ENCODE measurements at places on chromosomes 12 and 14.

GRCh38 chr12:121776190-121777098 is 17.0 kb downstream of the RHOF start:
- peak; percentile 91 for DNase-seq

DNA sequence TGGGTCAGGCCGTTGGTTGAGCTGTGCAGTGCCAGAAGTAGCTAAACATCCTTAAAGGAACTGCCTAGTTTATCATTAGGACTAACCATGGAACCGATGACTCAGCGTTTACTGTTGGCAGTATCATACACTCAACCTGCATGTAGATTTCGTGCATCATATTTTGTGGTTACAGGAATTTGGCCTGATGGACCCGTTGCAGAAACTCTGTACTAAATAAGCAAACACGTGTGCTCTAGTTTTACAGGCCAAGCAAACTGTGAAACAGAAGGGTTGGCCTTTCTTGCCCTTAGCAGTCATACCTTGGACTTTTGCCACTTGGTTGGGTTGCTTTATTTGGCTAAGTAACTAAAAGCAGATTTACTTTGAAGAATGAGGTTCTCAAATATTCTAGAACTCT is 35.6 kb downstream of the DGLUCY start:
- peak; percentile 93 for DNase-seq

DNA sequence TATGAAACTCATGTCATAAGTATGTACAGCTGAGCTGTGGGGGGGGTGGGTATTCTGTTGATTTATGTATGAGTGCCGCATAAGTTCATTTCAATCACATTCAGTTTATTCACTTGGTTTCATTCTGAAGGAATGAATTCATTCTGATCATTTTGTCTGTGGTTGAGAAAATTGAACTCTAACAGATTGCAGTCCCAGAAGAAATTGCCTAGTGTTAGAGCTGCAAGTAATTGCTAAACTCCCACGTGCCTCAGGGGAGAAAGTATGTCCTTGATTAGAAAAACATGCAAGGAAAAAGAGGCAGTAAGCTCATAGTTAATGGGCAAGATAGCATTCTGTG is 442.4 kb upstream of the MGAT4C start:
- DNase-seq, result no peak

- DNase-seq, result no peak
These were observed 121.5 kb downstream of the ASCL4 start for GRCh38 chr12:107895966-107896365.

DNA sequence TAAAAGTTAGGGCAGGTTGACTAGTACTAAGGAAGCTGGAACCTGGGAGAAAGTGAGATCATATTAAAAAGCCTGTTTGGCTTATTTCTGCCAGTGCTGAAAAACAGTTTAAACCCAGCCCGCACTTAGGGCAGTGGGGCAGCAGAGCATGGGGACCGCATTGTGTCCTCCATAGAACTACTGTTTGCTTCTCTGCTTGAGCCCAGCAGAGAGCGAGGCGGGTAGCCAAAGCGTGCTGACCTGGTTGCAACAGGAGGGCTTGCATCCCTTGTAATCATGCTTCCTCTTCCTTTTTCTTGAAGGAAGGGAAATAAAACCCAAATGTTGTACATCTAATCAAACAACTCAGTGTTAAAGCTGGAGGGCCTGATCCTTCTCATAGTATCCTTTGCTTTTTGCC is 82.5 kb upstream of the HOXC13 start:
- no peak for DNase-seq

- DNase-seq, result no peak
These were observed 5.8 kb upstream of the LYZ start for GRCh38 chr12:69342421-69342820.

- no peak for DNase-seq
These were observed 45.8 kb downstream of the NEUROD4 start for GRCh38 chr12:55065535-55065934.

- DNase-seq, result no peak
These were observed 41.2 kb upstream of the PTCSC3 start for GRCh38 chr14:36217732-36218131.

DNA sequence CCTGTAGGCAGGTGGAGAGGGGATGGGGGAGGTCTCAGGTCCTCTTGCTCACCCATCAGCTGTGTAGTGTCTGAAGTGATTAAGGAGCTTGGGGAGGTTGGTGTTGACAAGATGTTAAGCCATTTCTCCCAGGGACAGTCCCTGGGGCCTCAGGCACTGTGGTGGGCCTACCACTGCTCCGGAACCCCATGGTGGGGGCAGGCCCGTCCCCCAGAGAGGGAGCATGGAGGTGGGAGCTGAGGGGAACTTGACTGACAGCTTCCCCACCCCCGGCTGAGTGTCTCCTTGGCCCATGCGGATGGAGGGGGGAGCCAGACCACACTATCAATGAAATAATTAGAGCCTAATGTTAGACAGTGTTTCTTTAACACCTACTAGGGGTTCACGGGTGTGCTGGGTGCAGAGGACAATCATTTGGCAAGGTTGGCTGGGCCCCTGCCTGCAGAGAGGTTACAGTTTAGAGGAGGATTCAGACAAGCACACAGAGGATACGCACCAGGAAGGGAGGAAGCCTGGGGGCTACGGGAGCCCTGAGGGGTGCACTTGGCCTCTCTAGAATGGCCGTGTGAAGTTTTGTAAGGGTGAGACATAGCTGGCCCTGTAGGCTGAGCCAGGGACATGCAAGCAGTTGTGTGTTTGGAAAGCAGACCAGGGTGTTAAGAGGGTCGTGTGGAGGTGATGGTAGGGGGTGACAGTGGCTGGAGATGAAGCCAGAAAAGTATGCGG is 19.3 kb upstream of the KRT80 start:
- no peak for DNase-seq

- peak; percentile 58 for DNase-seq
These were observed 233.3 kb upstream of the DAAM1 start for GRCh38 chr14:58954901-58955861.

GRCh38 chr14:70830998-70831781 is 21.9 kb upstream of the MAP3K9 start:
- no peak for DNase-seq

DNA sequence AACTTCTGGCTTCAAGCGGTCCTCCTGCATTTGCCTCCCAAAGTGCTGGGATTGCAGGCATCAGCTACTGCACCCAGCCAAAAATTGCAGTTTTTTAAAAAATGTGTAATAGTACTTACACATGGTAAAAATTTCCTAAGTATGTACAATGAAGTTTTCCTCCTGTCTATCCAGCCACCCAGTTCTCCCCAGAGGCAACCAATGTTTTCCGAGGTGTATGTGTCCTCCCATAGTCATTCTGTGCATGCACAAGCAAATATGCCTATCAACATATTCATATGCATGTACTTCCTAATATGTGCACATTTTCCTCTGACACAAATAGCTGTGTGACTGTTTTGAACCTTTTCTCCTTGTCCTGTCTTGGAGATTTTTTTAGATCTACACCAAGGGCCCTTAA is 195.0 kb downstream of the SLC5A8 start:
- no peak for DNase-seq

GRCh38 chr12:24045816-24046257 is 96.4 kb upstream of the SOX5 start:
- DNase-seq, result peak; percentile 77

DNA sequence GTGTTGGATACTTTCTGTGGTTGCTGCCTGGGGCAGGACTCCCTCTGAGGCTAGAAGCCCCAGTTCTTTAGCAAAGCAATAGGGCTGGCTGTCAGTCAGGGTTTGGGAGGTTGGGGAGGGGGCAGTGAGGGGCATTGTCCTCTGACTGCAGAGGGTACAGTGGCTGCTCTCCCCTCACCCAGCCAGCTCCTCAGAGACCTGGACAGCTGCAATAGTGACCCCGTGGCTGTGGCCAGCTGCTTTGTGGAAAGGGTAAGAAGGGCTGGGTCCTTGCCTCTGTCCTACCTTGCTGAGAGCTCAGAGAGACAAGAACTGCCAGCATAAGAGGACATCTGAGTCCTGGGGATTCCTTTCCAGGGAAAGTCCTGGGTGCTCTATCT is 25.8 kb downstream of the PLEKHG3 start:
- DNase-seq, result no peak

DNA sequence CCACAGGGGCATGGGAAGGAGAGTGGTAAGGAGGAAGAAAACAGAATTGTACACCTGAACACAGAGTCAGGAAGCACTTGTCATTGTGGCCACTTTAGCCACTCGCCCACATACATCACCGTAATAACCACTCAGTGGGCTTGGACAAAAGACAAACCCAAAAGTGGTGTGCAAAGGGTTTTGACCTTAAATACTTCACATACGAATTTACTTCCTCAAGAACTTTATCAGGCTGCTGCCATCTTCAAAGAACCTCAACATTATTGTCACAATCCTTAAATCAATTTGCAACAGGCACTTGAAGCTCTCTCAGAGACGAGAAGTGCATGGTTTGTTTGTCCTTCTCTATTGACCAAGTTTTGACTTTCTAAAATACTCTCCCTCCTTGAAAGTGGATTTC is 187.3 kb upstream of the EGLN3 start:
- DNase-seq, result peak; percentile 19

GRCh38 chr12:13179211-13180074 is 17.1 kb upstream of the EMP1 start:
- peak; percentile 88 for DNase-seq

- no peak for DNase-seq
These were observed 6.0 kb downstream of the CCDC60 start for GRCh38 chr12:119340578-119340977.

DNA sequence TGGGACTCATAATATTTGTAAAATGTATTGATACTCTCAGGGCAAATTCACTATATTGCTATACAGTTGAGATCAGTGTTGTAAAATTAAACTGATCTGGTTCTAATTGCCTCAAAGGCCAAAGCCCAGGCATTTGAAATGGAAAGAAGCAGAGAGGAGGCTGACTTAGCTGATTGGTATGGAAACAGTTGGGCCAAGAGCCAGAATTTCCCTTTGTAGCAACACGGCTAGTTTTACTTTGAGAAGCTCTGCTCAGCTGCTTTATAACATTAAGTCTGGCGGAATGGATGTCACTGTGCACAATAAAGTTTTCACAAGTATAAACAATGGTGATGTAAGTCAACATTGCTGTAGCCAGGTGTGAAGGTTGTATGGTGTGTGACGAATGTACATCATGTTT is 186.4 kb downstream of the MSRB3 start:
- DNase-seq, result no peak

DNA sequence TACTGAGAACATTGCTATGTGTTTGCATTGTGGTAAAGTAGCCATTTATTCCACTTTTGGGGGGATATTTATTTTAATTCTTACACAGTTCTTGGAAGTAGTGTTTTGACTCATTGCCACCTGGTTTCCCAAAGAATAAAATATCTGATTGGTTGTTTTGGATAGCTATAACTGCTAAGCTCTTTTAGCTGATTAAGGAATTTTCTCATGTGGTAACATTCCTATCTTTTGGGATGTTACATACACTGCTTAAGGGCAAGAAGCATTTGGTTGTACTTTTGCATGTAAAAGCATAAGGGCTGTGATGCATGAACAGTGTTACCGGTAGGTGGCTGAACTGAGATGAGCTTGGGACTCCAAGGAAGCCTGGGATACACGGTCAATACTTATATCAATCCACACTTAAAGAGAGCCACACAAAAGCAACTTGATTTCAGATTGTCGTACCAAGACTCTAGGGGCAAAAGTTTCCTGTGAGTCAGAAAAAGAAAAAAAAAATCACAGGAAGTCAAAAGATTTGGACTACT is 71.4 kb upstream of the PRKD1 start:
- no peak for DNase-seq

DNA sequence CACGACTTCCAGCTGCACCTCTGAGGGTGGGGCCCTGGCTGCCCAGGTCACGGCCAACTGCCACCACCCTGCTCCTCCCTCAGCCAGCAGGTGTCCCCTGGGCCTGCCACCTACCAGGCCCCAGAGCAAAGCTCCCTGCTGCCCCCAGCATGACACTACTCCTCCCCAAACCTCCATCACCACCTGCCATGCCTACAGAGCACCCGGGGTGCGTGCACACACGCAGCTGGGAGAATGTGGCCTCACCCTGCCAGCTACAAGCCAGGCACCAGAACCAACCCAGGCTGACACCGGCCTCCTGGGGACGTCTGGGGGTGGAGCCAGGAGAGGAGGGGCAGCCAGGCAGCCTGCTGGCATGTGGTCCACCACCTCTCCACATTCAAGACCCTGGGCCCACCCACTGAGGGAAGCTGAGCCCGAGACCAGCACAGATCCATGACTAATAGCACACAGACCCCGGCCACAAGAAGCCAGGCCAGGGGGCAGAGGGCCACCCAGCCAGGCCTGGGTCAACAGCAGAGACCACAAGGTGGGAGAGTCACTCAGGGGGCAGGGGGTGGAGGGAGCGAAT is 3.4 kb downstream of the JAG2 start:
- DNase-seq, result no peak

- DNase-seq, result peak; percentile 72
These were observed 262.7 kb downstream of the SYT1 start for GRCh38 chr12:79127271-79127751.

DNA sequence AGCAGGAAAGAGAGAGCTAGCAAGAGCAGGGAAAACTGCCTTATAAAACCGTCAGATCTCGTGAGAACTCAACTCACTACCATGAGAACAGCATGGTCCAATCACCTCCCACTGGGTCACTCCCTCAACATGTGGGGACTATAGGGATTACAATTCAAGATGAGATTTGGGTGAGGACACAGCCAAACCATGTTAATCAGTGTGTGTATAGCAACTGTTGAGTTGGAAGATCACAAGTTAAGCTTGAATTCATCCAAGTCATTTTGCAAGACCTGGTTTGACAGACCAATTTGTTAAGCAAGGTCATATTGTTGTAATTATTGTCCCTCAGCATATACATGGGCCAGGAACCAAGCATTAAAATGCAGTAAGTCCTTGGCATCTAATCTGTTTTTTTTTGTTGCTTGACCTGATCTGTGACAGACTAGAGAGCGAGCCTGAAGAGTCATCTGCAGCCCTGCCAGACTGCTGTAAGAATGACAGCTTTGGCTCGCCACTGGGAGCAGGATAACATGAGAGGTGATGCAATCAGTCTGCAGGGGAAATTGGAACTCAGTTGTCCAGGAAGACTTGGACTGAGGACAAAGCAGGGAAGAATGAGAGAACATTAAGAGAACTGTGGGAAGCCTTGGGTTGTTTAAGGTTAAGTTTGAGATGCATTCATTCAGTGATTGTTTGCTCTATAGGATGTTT is 297.6 kb upstream of the SEL1L start:
- no peak for DNase-seq

DNA sequence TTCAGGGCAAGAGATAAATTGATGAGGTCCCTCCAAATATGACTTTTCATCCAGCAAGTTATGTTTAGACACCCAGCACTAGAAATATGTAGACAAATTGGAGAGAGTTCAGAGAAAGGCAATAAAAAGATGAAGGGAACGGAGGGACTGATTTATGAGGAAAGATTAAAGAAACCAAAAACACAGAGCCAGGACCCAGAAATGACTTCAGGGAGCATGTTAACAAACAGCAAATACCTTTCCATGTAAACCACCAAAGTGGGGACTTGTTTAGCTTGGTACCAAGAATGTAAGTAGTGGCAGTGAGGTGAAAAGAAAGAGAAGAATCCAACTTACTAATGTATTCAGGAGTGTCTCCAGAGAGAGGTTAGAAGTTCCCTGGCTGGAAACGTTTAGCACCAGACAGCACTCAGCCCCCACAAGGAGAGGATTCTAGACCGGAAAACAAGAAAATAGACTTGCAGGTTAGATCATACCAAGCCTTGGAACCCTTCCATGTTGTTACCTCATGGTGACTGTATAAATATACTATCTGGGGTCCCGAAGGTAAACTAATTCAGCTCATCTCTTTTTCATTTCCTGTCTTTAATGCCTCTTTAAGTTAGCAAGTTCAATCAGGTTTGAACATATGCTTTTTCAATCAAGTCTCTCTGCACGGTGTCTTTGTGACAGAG is 79.2 kb downstream of the TBC1D30 start:
- DNase-seq, result no peak
